ENCODE measurements at places on chromosomes 7 and 10. TPM values are rescaled to one million over a fixed set of nuclear protein-coding genes. Genes with fewer than 3 reads are reported as not detected.

DNA sequence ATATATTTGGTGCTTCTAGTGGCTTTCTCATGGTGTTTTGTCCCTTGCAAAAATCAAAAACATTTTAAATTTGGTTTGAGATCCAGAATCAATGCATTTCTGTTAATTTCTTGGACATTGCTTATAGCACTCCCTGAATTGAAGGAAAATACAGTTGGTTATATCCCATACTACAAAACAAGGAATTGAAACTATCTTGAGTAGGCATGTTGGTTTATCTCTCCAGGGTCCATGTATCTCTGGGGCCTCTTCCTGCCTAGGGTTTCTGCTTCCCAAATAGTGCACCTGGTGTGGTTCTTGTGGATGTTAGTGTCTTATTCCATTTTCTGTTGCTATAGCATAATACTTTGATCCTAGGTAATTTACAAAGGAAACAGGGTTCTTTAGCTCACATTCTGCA, 212.4 kb downstream of the CAMK1D start:
- no peak for DNase-seq

DNA sequence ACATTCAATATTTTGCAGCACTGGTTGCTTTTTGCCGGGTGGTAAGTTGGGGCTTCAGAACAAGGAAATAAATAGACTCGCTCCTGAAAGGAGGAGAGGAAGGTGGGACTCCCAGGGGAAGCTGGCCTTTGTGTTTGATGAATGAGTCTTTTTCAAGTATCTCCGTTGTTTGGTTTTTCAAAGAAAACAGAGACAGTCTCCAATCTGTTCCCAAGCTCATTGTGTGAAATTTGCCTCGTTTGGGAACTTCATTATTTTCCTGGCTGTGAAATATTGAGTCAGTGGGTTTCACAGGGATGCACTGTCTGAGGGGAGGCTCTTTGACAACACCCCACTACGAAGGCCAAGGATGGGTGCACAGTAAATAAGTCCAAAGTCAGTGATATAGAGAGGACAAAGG, 38.7 kb upstream of the KIAA1217 start:
- no peak for DNase-seq

GRCh38 chr10:11279314-11279713, 261.6 kb downstream of the CELF2 start:
- DNase-seq, result no peak

DNA sequence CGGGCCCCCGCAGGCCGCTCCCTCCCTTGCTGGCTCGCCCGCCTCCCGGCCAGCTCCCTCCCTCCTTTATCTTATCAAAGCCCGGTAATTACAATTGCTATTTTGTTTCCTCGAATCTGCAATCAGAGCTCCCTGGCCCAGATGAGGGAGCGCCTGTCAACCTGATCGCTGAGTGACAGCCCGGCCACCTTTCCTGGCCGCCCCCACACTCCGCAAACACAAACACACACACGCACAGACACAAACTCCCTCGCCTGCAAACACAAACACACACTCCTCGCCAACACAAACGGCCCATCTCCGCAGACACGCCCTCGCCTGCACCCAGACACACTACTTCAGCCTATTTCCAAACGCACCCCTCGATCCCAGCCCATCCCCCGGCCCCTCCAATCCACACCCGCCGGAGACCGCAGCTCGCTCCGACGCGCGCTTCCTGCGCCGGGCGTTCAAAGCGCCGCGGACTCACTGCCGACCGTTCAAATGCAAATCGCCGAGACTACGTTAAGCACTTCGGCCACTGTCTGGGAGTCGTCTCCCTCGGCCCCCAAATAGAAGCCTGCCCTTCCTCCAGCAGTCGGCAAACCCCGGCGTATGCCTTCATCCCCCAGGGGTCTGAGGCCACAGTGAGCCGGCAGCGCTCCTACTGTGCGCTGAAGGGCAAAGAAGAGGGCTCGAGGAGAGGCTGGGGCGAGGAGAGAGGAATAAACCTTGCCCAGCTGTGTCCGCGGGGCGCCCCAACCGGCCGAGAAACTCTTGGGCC, 3.0 kb upstream of the FGF8 start:
- DNase-seq, result no peak

- DNase-seq, result no peak
Observed at GRCh38 chr10:83373671-83374070, 765.6 kb upstream of the GHITM start.

- no peak for DNase-seq
Observed at GRCh38 chr10:93211991-93212390, 138.3 kb downstream of the CYP26A1 start.

DNA sequence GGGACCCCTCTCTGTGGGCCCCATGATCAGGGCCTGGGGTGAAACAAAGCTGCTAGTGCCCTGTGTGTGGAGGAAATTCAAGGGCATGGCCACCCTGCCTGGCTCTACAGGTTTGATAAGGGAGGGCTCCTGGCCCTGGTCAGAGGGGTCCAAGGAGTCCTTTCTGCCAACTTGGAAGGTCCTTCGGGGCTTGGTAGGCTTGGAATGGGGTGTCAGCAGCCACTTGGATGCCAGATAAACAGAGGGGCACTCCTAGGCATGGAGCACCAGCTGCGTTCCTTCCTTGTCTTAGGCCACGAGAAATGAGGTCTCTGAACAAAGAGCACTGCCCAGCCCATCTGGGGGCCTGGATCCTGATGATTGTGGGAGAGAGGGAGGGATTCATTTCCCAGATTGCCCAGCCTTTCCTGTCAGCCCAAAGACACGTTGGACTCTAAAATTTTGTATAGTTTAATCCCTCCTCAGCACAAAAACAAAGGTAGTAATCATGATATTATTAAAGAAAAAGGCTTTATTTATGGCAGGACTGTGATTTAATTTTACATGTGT, 5.1 kb downstream of the MTURN start:
- DNase-seq, result no peak

DNA sequence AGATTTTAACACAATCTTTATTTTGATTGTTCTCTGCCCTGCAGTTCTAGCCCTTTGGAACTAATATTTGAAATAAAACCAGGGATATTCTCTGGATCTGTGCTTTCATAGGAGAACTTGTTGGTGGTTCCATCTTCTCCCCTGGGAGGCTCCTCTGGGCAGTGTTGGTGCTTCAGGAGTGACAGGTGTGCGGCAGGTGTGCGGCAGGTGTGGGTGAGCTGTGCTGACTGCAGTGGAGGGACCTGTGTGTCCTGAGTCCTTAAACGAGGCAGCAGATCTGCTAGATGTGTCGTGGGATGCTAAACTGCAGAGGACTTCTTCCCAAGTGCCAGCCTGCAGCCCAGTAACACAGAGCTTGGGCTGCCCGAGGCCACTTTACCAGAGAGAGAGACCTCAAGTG, 98.4 kb downstream of the LYZL1 start:
- no peak for DNase-seq

- no peak for DNase-seq
Observed at GRCh38 chr7:27185013-27185853, at the start of gene HOXA11. HOXA11 (minus strand) TSS chr7:27185232; CDS start chr7:27185144, 88 bp downstream.

DNA sequence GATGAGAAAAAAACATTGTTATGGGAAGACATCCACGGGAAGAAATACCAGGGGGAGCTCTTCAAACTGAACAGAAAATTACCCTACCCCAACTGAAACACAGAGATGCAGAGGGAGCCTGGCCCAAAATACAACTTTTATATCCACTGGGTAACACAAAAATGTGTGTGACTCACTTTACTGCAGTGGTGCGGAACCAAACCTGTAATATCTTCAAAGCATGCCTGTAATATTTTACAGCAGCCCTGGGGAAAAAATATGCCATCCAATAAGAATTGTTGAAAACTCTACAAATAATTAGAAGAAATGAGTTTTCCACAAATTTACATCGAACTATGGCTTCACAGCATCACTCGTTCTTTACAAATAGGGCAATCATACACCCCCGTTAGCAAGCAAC, 49.8 kb upstream of the SRRM3 start:
- no peak for DNase-seq

GRCh38 chr7:131578602-131579001, 22.2 kb upstream of the PODXL start:
- no peak for DNase-seq

DNA sequence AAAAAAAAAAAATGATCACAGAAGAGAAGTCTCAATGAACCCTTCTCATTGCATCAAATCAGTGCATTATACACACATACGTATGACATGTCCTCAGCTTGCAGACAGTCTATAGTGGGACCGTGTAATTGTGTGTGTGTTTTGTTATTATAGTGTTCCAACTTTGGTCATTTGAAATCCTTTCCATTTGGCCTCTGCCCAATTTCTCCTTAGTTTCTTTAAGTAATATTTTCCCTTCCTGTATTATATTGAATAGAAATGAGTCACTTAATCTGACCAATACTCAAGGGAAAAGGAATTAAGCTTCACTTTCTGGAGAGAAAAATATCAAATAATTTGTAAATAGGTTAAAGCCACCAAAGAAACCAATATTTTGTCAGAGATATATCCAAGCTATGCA, 415.5 kb upstream of the SORCS1 start:
- no peak for DNase-seq

GRCh38 chr7:923108-924041, 31.1 kb downstream of the ADAP1 start:
- peak; percentile 47 for DNase-seq

DNA sequence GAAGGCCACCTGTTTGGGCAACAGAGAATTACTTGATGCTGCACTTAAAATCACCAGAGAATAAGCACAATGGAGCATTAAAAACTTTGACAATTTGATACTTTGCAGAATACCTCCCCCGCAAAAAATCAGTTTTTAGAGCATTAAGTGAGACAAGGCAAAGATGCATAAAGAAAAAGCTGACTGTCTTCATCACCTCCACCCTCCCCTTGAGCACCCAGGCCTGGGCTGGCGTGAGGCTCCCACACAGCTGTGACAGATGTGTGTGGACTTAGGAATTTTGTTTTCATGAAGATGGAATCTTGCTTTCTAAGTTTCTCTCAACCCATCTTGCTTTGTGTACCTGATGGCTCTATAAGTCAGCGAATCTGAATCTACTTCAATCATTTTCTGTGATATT, 242.2 kb downstream of the EMX2 start:
- no peak for DNase-seq

DNA sequence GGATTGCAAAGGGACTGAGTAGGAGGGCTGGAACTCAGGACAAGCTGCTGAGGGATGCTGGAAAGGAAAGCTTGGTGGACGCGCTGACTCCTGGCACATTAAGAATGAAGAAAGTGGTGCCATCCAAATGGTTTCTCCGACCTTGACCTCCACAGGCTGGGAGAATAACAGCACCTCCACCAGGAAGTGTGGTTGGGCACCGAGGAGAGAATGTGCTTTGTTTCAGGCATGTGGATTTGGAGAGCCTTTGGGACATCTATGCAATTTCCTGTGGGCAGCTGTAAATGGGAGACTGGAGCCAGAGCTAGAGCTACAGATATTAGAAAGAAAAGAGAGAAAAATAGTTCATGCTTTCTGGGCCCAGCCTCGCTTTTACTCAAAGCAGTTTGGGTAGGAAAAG, 29.8 kb upstream of the HABP2 start:
- DNase-seq, result no peak

- no peak for DNase-seq
Observed at GRCh38 chr10:22752272-22752889, 38.0 kb upstream of the PIP4K2A start.

GRCh38 chr10:110399106-110399964, 94.6 kb upstream of the SMNDC1 start:
- DNase-seq, result peak; percentile 46

KIAA1217 gene
- 28.7 TPM for total RNA-seq

DMBT1 gene
- 6.3 TPM for total RNA-seq

TMEM176A gene
- 13.8 TPM for total RNA-seq

CPA2 gene
- 12,479 TPM for total RNA-seq

GIMAP5 gene
- 2.8 TPM for total RNA-seq

ANKRD2 gene
- total RNA-seq, result 0.12 TPM

MRPS24 gene
- total RNA-seq, result 43.7 TPM

ABCA13 gene
- 0.31 TPM for total RNA-seq
